PC-9 (cell line): ENCODE measurements at places on chromosomes 12 and 14.

DNA sequence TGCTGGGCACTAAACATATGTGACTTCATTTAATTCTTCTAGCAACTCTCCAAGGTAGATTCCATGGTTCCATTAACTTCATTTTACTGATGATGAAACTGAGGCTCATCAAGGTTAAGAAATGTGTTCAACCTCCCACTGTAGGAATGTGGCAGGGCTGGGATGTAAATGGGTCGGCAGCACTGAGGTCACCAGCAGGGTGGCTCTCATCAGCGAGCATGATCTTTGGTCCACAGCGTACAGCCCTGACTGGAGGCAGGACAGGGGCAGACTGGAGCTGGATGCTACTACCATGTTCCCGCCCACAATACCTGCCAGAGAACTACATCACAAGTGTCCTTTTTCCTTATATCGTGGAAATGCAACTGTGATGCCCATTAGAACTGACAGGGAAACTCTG, 4.6 kb downstream of the APPL2 start:
- DNase-seq = no peak

DNA sequence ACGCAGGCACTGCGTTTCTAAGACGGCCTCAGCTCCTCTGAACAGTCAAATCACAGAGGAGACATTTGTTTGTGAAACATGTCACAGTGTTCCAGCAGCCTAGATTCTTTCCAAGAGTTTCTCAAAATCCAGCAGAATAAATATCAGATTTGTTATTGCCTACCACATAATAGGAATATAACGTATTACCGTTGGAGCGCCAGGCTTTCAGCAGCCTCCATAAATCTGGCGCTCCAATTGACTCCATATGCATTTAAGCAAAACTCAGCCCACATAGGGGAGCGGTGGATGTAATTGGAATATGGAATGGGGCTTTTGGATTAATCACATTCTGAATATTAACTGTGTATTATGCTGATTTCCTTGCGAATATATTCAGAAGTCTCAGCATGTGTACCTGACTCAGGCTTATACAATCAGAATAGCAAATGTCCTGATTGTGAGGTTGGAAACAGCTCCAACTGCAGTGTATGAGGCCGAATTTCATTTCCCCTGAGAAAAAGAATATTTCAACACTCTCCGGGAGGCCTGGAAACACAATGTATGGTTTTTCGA, 174.0 kb downstream of the ASCL4 start:
- DNase-seq = no peak

- DNase-seq = no peak
Measured at GRCh38 chr12:48027183-48028002, 23.1 kb upstream of the COL2A1 start.

DNA sequence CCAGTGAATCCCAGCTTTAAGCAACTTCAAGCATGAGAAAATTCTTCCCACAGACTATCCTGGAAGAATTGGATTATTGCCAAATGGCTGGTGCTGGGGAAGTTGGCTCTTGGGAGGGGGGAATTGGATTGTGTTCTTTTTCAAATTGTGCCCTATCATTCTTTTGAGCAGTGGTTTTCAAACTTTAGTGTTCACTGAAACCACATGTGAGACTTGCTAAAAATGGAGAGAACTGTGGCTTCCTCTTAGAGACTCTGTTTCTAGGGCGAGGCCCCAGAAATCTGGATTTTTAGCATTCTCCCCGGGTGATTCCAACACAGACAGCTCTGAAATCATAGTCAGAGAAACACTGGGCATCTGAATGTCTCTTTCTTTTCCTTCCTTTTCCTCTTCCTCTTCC, 14.3 kb upstream of the OTUB2 start:
- DNase-seq = no peak

DNA sequence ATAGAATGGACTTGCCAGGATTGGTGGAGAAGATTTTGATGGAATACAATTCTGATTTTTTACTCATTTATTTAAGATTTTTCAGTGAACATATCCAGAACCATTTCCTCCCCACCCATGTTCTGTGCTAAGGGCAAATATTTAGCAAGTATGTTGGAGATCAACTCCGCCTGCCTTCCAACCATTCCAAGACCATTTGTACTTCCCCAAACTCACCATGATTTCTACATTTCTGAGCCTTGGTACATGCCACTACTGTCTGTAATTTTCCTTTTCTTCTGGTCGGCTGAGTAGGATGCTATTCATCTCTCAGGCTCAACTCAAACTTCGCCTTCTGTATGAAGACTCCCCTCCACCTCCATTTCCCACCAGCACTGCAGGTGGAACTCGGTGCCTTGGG, 150.6 kb downstream of the NTF3 start:
- no peak for DNase-seq

GRCh38 chr14:80172375-80173051, 38.8 kb downstream of the DIO2 start:
- DNase-seq = no peak

DNA sequence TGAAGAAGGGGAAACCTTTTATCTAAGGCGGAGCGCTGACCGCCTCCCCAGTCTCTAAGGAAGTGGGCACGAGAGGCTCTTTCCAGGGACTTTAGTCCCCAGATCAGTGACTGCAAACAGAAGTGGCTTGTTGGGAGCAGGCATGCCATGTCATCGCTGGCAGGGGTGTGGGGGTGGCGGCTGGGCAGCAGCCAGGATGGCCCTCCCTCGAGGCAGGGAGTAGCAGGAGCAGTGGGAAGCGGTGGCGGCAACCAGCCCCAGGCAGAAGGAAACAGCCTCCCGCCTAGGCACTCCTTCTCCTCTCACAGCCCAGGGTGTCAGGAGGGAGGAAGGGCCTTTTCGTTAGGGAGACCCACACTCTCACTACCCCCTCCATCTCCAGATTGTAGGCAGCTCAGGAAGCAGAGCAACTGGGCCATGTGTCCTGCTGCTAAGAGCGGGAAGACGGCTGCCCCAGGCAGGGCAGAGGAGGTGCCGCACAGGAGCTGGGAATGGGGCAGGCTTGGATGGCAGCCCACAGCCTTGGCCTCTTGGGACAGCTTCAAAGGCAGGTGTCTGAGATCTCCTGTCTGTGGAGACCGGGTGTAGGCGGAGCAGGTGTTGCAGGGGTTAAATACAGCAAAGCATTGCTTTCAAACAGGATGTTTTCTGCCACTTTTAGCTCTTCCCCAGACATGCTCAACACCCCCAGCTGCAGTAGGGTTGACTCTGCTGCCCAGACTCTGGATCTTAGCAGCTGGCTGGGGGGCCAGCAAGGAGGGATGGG, 21.8 kb downstream of the VDR start:
- DNase-seq = no peak

- no peak for DNase-seq
Measured at GRCh38 chr12:54033106-54033979, 493 bp downstream of the HOXC5 start.

- no peak for DNase-seq
Measured at GRCh38 chr14:55749946-55750345, 169.9 kb downstream of the KTN1 start.
